ENCODE measurements at places on chromosomes 2 and 18.

- DNase-seq = no peak
Measured at GRCh38 chr18:62881509-62882016, 166.2 kb downstream of the PHLPP1 start.

DNA sequence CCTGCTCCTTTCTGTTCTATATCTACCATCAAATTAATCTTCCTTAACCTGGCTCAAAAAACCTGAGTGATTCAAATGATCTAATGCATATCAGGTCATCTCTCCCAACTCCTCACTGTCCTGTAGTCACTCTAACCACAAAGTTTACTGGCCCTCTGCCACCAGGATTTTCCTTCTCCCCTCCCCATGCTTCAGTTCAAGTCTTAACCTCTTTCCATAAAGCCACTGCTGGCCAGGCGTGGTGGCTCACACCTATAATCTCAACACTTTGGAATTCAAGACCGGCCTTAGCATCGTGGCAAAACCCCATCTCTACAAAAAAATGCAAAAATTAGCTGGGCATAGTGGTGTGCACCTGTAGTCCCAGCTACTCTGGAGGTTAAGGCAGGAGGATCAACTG, 7.5 kb upstream of the SP3 start:
- no peak for DNase-seq

GRCh38 chr2:27149570-27150405, 984 bp downstream of the TCF23 start:
- no peak for DNase-seq

GRCh38 chr18:48796491-48797205, 154.1 kb downstream of the SMAD7 start:
- no peak for DNase-seq

Data from esophagus squamous epithelium (tissue), 5 donors.